ENCODE measurements at places on chromosomes 2 and 18. TPM values are rescaled to one million over a fixed set of nuclear protein-coding genes. Genes with fewer than 3 reads are reported as not detected.

GRCh38 chr18:1914489-1914888 lies 656.8 kb downstream of the METTL4 start:
- no peak for DNase-seq

The STEAP3 gene
- total RNA-seq: 10.8 TPM

DNA sequence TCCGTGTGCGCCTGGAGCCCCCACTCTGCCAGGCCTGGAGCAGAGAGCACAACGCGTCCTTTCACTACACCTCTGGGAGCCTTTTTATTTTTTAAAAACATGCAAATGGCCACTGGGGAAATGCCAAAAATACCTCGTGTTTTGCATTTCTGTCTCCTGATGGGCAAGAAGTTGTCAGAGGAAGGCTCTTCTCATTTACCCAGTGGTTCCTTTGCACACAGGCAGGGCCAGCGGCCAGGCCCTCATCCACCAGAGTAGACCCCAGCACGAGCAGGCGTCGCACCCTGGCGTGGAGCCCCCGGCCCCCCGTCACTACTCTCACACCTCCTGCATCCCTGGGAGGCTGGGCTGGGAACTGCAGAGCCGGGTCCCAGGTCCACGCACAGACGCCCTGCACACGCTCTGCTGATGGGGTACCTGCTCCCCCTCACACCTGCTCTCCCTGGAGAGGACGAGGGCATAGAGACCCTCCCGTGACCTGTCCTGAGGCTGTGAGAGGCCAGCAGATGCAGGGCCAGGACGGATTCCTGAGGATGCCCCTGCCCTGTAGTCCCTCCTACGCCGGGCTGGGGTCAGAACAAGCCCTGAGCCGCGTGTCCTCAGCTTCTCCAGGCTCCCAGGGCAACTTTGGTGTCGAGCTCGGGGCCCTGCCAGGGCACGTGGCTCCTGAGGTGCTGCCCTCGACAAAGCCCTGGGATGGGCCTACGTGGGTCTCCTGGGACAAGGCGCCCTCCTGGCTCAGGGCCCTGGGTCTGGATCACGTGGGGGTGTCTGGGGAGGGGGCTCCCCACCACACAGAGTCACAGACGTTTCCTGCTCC lies 65.0 kb downstream of the NFATC1 start:
- no peak for DNase-seq

DNA sequence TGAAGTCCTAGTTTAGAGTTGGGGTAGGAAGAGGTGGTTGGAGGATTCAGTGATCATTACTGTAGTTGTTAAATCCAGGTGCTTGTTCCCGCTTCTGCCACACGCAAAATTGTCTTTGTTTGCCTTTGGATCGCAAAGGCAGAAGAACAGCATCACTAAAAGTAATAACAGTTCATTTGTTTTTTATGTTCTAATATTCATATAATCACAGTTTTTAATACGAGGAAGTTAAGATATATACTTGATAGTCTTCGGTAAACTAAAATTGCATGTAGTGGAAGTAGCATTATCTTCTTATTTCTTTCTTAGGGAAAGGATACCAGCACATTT lies 365 bp downstream of the NDUFB3 start:
- DNase-seq: no peak

The ATOH8 gene
- 25.8 TPM for total RNA-seq

GRCh38 chr2:220434385-220434784 lies 807.0 kb downstream of the SLC4A3 start:
- no peak for DNase-seq

- DNase-seq: no peak
These were observed 57.2 kb downstream of the COBLL1 start for GRCh38 chr2:164784376-164784775.

The CCBE1 gene
- 3.9 TPM for total RNA-seq

DNA sequence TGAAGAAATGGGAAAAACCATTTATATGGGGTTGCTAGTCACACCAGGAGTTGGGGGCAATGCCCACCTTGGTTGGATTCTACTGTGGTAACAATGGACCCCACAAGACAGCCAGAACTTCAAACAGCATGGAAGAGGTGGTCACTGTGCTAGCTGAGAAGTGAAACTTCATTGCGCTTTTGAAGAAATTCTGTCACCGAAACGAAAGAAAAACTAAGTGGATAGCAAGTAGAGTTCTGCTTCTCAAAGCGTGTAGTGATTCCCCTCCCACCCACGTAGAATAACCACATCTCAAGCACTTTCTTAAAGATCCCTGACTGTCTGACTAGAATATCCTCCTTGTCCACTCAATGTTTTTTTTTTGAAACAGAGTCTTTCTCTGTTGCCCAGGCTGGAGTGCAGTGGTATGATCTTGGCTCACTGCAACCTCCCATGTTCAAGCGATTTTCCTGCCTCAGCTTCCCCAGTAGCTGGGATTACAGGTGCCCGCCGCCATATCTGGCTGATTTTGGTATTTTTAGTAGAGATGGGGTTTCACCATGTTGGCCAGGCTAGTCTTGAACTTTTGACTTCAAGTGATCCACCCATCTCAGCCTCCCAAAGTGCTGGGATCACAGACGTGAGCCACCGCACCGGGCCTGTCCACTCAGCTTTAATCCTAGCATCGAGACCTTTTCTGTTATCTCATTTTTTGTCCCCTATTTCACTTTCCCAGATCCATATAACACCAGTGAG lies 30.1 kb upstream of the CCL20 start:
- DNase-seq: no peak

The IL1A gene
- not detected for total RNA-seq

GRCh38 chr2:168469281-168469988 lies 13.4 kb downstream of the CERS6 start:
- DNase-seq: no peak

DNA sequence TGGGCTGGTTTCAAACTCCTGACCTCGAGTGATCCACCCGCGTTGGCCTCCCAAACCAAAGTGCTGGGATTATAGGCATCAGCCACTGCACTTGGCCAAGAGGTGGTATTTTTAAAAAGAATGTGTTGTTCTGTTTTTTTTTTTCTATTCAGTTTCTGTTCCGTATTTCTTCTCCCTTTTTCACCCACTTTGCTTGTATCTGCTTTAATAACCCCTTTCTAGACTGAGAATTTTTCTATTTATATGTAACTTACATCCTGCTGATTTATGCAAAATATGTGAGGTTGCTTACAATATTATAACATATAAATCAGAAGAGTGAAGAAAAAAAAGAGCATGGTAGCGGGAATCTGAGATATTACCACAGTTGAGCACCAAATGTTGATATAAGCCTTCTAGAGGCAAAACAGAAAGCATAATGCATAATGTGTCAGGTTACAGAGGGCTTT lies 17.2 kb upstream of the LYPD6B start:
- DNase-seq: no peak

The HTR2B gene
- 0.24 TPM for total RNA-seq

GRCh38 chr2:120938045-120938771 lies 202.5 kb downstream of the GLI2 start:
- DNase-seq: no peak

The SCYGR7 gene
- not detected for total RNA-seq

The RAB12 gene
- 123 TPM for total RNA-seq

- no peak for DNase-seq
These were observed 60.8 kb downstream of the TACR1 start for GRCh38 chr2:75138528-75138927.

- no peak for DNase-seq
These were observed 26.2 kb downstream of the MMADHC start for GRCh38 chr2:149561309-149561926.

The TRAPPC8 gene
- 34.1 TPM for total RNA-seq

The ARHGEF4 gene
- 5.1 TPM for total RNA-seq

- DNase-seq: no peak
These were observed 21.5 kb upstream of the ANXA4 start for GRCh38 chr2:69720404-69720803.

The ZSCAN30 gene
- total RNA-seq: 12.0 TPM

GRCh38 chr2:121345101-121345500 lies 60.1 kb upstream of the TFCP2L1 start:
- DNase-seq: no peak

DNA sequence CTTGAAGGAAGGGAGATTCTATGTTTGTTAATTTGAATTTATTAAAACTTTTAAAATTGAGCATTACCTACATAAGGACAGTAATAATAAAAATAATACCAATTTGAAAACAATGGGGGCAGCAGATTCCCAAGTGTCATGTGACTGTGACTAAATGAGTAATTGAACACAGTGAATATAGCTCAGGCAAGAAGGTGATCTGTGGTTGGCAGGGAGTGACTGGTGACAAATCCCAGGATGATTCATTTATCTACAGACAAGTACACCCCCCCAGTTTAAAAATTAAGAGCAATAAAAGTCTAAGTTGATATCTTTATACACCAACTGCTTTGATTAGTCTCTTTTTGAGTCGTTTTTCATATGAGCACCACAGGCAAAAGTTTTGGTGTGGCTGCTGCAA lies 299.5 kb downstream of the ARHGAP15 start:
- no peak for DNase-seq

GRCh38 chr2:223976635-223977226 lies 19.5 kb downstream of the MRPL44 start:
- DNase-seq: no peak

- DNase-seq: no peak
These were observed 124.9 kb downstream of the ARHGAP15 start for GRCh38 chr2:143254110-143254509.

DNA sequence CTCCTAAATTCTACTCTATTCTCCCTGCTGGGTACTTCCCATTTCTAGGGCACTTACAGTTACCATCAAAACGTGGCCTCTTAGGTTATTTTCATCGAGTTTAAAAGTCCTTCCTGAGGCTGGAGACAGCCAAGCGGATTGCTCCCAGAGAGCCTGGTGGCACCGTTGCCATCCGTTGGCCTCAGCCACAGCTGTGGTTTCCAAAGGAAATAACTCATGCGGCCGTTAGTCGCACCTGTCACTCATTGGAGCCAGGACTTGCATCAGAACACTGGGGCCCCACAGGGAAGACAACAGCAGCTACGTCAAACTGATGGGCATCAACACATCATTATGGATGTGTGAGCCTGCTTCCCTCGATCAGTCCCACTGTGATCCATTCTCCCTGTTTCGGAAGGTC lies 453.4 kb downstream of the BCL11A start:
- no peak for DNase-seq

GRCh38 chr2:198953328-198953727 lies 504.4 kb downstream of the SATB2 start:
- DNase-seq: no peak

The SOS1 gene
- 24.2 TPM for total RNA-seq

The EFHD1 gene
- total RNA-seq: 24.3 TPM

DNA sequence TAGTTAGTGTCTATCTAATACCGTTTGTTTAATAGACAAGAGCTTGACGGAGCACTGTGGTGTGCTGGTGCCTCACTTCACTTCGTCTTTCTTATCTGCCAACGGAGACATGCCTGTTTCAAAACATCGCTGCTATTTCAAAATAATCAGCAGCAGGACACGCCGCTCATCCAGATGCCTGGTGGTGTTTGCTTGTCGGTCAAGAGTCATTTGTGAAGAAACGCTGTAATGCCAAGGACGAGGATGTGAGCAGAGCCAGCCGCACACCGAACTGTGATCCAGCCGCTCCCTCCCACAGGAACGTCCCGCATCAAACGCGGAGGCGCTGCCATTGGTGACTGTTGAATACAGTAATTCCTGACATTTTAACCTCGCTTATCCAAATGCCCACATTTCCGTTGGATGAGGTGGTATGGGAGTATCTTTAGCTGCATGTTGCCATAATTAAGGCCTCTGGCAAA lies 432.4 kb downstream of the FBXO15 start:
- no peak for DNase-seq

DNA sequence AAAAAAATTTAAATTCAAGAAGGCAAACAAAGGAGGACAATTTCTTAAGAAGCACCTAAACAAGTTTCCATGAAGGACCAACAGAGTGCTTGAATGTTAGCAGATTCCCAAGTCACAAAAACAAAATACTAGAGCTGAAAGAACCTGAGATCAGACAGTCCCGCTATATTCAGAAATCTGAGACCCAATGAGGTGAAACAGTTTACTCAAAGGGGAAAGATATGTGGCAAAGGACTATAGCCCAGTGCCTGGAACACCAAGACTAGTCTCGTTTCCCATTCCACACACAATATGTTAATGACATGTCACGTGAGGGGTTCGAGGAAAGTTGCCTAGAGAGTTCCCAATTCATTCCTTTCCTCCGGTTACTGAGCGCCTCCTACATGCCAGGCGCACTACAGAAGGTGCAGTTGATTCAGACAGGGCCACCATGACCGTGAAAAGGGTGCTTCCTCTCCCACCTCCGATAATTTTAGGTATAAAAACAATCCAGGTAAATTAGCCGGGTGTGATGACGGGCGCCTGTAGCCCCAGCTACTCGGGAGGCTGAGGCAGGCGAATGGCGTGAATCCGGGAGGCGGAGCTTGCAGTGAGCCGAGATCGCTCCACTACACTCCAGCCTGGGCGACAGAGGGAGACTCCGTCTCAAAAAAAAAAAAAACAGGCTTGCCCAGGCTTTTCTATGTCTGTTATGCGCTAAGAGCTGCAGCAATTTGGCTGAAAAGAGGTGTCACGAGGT lies 617 bp downstream of the SRBD1 start:
- DNase-seq: peak; percentile 61

GRCh38 chr2:37869771-37870170 lies 55.3 kb upstream of the RMDN2 start:
- DNase-seq: no peak

The WNT10A gene
- not detected for total RNA-seq

The STPG4 gene
- not detected for total RNA-seq

DNA sequence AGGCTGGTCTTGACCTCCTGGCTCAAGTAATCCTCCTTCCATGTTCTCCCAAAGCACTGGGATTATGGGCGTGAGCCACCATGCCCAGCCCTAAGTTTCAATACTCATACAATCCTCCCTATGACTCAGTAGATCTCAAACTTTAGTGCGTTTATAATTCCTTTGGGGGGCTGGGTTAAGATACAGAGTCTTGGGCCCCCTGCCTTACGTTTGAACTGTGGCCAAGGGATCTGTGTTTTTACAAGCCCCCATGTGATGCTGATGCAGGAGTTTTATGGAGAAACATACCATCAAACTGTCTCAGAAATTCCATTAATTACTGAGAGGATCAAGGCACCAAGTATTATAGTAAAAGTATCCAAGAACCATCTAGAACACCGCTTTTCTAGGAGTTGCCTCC lies 38.2 kb upstream of the FAM136A start:
- no peak for DNase-seq

DNA sequence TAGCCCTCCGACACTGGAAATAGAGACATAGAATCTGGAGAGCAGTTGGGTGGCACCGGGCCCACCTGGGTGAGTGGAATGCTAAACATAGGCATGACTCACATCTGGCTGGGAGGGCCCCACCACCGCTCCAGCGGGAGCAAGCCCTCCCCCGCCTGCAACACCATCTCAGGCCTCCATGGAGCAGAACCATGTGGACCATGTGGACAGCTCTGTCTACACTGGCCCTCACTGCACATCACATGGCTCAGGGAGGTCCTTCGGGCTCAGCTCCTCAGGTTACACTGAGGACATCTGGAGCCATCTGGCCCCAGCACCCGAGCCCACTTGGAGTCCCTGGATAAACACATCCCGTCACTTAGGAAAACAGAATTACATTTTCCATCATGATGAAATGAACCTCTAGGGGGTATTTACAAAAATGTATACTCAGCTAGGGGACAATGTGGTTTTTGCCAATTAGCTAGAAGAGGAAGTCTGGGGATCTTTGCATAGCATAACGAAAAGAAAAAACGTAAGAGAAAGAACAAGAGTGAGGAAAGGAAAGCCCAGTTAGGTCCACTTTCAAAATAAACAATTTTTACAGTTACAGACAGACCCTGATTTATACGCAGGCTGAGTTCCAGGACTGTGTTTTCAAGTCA lies 30.7 kb upstream of the MLPH start:
- DNase-seq: peak; percentile 84

Data from Right ventricle myocardium superior (tissue), 1 donor.